NCI-H345 (cell line): ENCODE measurements at places on chromosomes 11 and 22.

- peak; percentile 56 for DNase-seq
These were observed 2.1 kb upstream of the GSTP1 start for GRCh38 chr11:67581469-67581868.

- no peak for DNase-seq
These were observed 46.7 kb upstream of the RAB1B start for GRCh38 chr11:66221726-66222236.

DNA sequence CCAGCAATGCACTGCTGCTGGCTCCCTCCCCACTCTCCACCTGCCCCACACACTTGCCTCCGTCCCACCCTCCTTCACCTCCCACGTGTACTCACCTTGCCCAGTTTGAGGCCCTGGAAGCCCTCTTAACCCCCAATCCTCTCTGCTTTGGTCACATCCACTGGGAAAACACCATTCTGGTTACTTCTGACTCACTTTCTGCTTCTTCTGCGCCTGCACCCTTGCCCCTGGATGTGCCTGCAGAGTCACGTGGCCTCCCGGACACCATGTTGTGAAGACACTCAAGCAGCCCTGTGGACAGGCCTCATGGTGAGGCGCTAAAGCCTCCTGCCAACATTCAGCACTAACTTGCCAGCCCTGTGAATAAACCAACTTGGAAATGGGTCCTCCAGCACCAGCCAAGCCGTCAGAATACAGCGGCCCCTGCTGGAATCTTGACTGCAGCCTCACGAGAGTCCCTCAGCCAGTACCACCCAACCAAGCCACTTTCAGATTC lies 2.6 kb upstream of the NAALADL1 start:
- no peak for DNase-seq

DNA sequence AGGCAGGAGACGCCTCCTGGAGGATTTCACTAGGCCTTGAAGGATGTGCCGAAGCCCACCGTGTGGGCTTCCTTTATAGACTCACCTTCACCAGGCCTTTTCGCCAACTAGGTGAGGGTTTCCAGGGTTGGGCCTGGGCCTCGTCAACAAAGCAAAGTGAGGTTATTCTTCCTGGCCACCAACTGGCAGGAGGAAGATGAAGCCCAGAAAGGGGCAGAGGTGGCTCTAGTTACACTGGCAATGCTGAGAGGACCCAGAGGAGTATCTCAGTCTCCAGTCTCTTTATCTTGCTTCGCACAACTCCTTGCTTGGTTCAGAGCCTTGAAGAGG lies 404 bp upstream of the RELT start:
- DNase-seq: peak; percentile 31

GRCh38 chr22:19405652-19406051 lies 25.9 kb downstream of the HIRA start:
- DNase-seq: no peak

- no peak for DNase-seq
These were observed 2.9 kb downstream of the LIF start for GRCh38 chr22:30243661-30244060.

- no peak for DNase-seq
These were observed 231.7 kb downstream of the AASDHPPT start for GRCh38 chr11:106309070-106309684.

DNA sequence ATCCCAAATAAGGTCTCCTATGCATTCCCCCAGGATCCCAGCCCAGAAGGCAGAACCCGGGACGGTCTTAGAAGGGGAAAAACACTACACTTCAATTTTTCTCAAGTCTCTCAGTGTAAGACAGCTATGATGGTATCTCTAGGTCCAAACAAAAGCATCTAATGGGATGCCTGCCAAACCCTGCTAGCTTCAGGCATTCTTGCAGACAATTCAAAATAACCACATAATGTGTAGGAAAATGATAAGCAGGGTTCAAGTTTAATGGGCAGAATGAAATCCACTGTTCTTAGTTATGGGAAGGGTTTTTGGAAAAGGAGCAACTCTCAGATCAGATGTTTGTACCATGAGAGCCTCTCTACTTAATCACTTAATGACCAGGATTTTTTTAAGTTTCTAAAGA lies 119.8 kb upstream of the ANO1 start:
- DNase-seq: no peak

DNA sequence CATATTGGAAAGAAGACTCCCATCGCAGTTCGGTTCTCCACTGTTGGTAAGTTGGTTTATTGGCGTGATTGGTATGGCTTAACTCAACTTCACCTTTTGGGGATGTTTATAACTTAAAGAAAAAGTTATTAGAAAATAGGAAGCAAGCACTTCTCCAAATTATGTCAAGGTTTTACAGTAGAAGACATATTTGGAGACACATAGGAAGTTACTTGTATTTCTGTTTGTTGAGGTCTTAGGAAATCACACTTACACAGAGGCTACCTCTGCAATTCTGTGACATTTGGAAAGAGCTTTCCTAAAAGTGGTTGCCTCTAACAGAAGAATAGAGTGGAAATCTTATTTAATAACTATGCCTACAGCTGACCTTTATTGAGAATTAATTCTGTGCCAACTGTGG lies 12.3 kb downstream of the CAT start:
- no peak for DNase-seq

DNA sequence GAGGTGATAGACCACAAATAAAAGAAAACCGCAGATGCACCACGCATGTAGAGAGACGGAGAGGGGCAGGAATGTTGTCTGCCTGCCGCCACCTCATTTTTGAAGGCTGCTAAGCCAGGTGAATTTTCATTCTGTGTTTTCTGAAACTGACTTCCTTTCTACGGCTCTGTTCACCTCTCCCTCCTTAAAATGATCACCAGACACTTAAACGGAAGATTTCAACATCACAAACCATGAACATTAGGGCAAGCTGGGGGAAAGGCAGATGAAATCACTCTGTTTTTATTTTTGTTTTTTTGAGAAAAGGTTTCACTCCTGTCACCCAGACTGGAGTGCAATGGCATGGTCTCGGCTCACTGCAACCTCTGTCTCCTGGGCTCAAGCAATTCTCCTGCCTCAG lies 232.4 kb downstream of the MIAT start:
- no peak for DNase-seq
